ENCODE measurements at places on chromosomes 7 and 10. TPM values are rescaled to one million over a fixed set of nuclear protein-coding genes. Genes with fewer than 3 reads are reported as not detected.

DNA sequence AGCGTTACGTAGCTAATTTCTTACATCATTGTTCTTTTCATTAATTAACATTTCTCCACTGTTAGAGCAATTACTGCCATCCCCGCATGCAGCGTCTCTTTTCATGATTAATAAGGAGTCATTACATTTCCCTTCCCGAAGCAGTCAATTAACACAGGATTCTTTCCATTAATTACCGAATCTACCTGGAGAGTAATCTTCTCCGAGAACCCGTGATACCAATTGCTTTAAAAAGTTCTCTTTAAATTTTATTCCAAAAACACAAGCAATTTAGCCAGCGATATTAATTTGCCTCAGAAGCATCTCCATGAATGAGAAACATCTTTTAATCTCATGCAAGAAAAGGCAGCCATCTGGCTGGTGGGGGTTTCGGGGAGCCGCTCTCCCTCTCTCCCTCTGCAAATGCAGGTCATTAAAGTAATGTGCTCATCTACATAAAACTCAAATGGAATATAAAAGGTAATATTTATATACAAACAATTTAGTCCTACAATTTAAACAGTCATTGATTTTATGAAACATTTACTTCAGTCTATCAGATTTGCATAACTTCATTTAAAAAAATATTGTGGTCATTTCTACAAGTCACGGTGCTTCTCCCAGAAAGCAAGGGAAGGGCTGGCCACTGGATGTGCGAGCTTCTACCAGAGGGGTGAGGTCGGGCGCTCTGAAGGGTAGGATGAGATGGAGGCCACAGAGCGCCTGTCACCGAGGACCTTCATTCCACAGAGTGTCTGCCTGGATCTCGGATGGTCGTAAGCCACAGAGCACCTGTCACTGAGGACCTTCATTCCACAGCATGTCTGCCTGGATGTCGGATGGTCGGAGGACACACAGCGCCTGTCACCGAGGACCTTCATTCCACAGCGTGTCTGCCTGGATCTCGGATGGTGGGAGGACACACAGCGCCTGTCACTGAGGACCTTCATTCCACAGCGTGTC, 145.0 kb downstream of the WDR37 start:
- no peak for DNase-seq

- no peak for DNase-seq
Measured at GRCh38 chr7:73626814-73627213, 2.5 kb upstream of the MLXIPL start.

SPDYE2 gene
- 0.31 TPM for total RNA-seq

GRCh38 chr10:63376560-63377304, 89.0 kb downstream of the JMJD1C start:
- no peak for DNase-seq

LRIT2 gene
- total RNA-seq = not detected

DNA sequence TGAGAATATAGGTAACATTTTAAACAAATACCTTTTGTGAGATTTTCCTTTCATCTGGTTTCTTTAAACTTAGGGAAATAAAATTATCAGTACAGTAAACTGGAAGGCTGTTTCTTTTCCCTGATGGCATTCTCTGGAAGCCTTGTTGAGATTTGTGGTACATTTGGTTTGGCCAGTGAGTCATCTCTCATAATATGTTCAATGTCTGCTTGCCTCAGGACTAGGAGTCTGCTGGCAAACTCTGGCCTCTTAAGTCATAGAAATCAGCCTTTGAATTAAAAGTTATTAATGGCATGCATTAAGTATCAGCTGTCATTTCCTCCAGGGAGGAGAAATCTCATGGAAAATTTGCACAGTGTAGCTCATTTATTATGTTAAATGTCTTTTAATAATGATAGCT, 316.6 kb upstream of the KIAA1217 start:
- DNase-seq = no peak

- DNase-seq = no peak
Measured at GRCh38 chr7:139374246-139374645, 14.6 kb downstream of the LUC7L2 start.

ACTL6B gene
- not detected for total RNA-seq

GRCh38 chr7:113606325-113606724, 312.5 kb downstream of the PPP1R3A start:
- DNase-seq = no peak

DNA sequence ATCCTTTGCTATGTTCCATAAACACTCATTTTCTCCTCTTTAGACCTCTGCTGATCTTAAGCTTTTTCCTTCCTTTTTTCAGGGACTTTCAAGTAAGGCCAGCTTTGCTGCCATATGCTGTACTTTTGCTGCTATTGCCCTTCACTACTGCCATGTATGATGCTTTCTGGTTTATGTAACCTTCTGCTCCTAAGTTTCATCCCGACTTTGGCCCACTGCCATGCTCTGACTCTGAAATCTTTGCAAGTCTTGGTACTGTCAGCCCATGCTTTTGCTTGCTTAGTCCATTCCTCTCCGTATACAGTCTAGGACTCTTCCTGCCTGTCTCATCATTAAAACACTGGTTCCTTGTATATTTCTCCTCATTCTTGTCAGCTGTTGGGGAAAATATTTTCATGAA, 152.4 kb downstream of the RNF133 start:
- DNase-seq = no peak

NPY gene
- total RNA-seq = not detected

- no peak for DNase-seq
Measured at GRCh38 chr7:149625947-149626392, 128.4 kb upstream of the ZNF746 start.

SHTN1 gene
- not detected for total RNA-seq
